Hair follicle dermal papilla cell (primary cell): ENCODE measurements at places on chromosomes 11 and 22. TPM values are rescaled to one million over a fixed set of nuclear protein-coding genes. Genes with fewer than 3 reads are reported as not detected.

Gene OR5P2
- not detected in 2 replicates for total RNA-seq

Gene OR8G5
- not detected in 2 replicates for total RNA-seq

Gene OR51E2
- total RNA-seq, result 0.12 TPM in 1 of 2 replicates, not detected in the other

Gene CDKN1C
- 12.4 and 14.8 TPM in 2 replicates for total RNA-seq

Gene ASCL3
- total RNA-seq, result not detected in 2 replicates

Gene CATSPER1
- not detected in 2 replicates for total RNA-seq

Gene CARD18
- total RNA-seq, result not detected in 2 replicates

Gene BEST1
- total RNA-seq, result 5.2 and 5.5 TPM in 2 replicates

Gene PLEKHB1
- 0.16 TPM in 1 of 2 replicates, not detected in the other for total RNA-seq

Gene CBLIF
- total RNA-seq, result not detected in 2 replicates

Gene RASSF7
- total RNA-seq, result 3.7 and 7.7 TPM in 2 replicates

Gene TBX10
- not detected in 2 replicates for total RNA-seq

Gene CADM1
- total RNA-seq, result 9.0 and 26.1 TPM in 2 replicates

Gene IGF2
- 0.85 and 1.9 TPM in 2 replicates for total RNA-seq

Gene RIMBP3B
- 0.16 and 0.24 TPM in 2 replicates for total RNA-seq

Gene OR2AT4
- not detected in 2 replicates for total RNA-seq

Gene VSIG10L2
- under 0.01 and 0.36 TPM in 2 replicates for total RNA-seq
